ENCODE measurements at places on chromosomes 13 and 19. TPM values are rescaled to one million over a fixed set of nuclear protein-coding genes. Genes with fewer than 3 reads are reported as not detected.

GRCh38 chr19:42328854-42329253, 3.4 kb downstream of the MEGF8 start:
- DNase-seq: no peak
- H3K27ac ChIP-seq: no peak overlapping the region
- no peak overlapping the region for H3K4me3 ChIP-seq
- peaks cover 4% of the 10 kb centered on the region for H3K27me3 ChIP-seq
- peaks cover 4% of the 10 kb centered on the region for H3K4me1 ChIP-seq

Gene CYP2A13
- 0.78 TPM for total RNA-seq

- no peak for DNase-seq
- H3K36me3 ChIP-seq: no peaks in the 10 kb centered on the region
- H3K4me1 ChIP-seq: no peaks in the 10 kb centered on the region
- no peak overlapping the region for H3K4me3 ChIP-seq
These were observed 202.9 kb downstream of the USP12 start for GRCh38 chr13:26968431-26969341.

- no peaks in the 10 kb centered on the region for H3K4me1 ChIP-seq
- no peak overlapping the region for H3K27ac ChIP-seq
- no peak overlapping the region for H3K4me3 ChIP-seq
- no peak for DNase-seq
- no peaks in the 10 kb centered on the region for H3K27me3 ChIP-seq
These were observed 316.0 kb upstream of the MIR17HG start for GRCh38 chr13:91031508-91031907.

DNA sequence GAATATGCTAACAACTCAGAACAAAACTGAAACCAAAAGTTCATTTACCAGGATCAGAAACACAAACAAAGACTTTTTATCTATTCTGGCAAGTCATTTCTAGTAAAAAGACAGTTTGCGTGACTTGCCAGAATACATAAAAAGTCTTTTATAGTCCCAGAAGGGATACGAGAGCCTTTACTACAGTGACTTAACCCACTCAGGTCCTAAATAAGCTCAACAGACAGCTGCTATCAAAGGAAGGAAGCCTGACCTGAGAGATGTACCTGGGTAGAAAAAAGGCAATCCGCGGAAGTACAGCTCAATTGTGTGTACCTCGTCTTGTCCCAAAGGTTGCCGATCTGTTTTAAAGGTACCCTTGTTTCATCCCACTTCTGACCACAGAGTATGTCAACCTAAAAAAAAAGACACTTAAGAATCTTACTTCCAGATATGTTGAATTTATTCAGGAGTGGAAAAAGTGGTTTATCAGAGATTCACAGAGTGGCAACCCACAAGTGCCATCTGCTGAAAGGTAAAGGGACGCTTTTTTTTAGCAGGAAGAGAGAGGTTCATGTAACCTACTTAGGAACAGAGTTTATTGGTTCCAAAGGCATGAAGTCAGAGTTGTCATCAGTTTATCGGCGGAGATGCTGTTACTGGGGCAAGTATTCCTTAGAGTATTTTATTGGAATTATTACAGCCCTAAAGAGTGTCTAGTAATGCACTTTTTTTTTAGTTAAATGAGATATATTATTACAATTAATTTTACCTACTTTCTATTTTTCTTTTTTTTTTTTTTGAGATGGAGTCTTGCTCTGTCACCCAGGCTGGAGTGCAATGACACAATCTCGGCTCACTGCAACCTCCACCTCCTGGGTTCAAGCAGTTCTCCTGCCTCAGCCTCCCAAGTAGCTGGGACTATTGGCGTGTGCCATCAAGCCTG, 69.7 kb upstream of the C1QTNF9B start:
- no peak overlapping the region for H3K4me3 ChIP-seq
- no peak overlapping the region for H3K27ac ChIP-seq
- H3K36me3 ChIP-seq: no peaks in the 10 kb centered on the region

Gene SCEL
- total RNA-seq: not detected

DNA sequence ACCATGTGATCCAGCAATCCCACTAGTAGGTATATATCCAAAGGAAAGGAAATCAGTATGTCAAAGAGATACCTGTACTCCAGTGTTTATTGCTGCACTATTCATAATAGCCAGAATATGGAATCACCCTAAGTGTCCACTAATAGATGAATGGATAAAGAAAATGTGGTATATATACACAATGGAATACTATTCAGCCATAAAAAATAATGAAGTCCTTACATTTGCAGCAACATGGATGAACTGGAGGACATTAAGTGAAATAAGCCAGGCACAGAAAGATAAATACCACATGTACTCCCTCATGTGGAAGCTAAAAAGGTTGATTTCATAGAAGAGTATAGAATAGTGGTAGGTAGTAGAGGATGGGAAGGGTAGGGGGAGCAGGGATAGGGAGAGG, 23.5 kb downstream of the BORA start:
- no peak overlapping the region for H3K27ac ChIP-seq
- no peak for DNase-seq
- no peaks in the 10 kb centered on the region for H3K4me1 ChIP-seq
- no peaks in the 10 kb centered on the region for H3K27me3 ChIP-seq
- peaks cover 6% of the 10 kb centered on the region for H3K36me3 ChIP-seq
- H3K4me3 ChIP-seq: no peak overlapping the region

GRCh38 chr19:17404621-17405249, 695 bp downstream of the BST2 start:
- H3K27ac ChIP-seq: peak overlapping the region; percentile 81
- no peaks in the 10 kb centered on the region for H3K36me3 ChIP-seq
- H3K4me1 ChIP-seq: peaks cover 8% of the 10 kb centered on the region
- no peak for DNase-seq

DNA sequence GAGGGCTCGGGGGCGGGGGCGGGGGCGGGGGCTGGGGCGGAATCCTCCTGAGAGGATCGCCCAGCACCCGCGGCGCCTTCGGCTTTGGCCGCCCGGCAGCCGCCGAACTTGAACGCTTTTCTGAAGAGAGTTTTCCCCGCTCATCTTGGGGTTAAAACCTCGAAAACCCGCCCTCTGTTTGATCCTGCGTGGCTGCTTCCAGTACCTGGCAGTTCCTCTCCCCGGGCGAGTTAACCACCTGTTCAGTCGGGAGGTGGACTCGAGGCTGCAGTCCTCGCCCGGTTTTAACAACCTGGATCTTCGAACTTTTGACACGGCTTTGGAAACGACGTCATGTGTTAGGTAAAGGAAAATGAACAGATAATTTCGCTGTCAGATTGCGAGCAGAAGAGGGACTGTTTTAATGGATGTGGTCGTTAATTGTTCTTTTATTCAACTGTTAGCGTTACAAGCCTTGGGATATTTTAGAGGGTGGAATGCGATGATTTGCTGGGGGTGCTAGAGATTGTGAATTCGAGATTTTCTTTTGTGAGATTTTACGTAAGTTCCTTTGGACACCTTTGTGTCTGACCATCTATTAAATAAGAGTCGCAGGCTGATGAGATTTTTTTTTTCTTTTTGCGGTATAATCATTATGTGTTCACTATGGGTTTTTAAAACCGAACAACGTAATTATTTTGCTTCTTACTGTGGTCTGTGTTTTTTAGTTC, 1.0 kb downstream of the FNDC3A start:
- H3K27me3 ChIP-seq: no peaks in the 10 kb centered on the region
- no peak for DNase-seq
- H3K36me3 ChIP-seq: no peaks in the 10 kb centered on the region
- peaks cover 5% of the 10 kb centered on the region for H3K4me1 ChIP-seq

- H3K36me3 ChIP-seq: no peaks in the 10 kb centered on the region
- H3K27me3 ChIP-seq: no peaks in the 10 kb centered on the region
- no peak for DNase-seq
- no peak overlapping the region for H3K27ac ChIP-seq
- H3K4me1 ChIP-seq: no peaks in the 10 kb centered on the region
These were observed 26.0 kb upstream of the SLC7A10 start for GRCh38 chr19:33251526-33252090.

Gene TEX101
- not detected for total RNA-seq

Gene ERICH4
- total RNA-seq: not detected

DNA sequence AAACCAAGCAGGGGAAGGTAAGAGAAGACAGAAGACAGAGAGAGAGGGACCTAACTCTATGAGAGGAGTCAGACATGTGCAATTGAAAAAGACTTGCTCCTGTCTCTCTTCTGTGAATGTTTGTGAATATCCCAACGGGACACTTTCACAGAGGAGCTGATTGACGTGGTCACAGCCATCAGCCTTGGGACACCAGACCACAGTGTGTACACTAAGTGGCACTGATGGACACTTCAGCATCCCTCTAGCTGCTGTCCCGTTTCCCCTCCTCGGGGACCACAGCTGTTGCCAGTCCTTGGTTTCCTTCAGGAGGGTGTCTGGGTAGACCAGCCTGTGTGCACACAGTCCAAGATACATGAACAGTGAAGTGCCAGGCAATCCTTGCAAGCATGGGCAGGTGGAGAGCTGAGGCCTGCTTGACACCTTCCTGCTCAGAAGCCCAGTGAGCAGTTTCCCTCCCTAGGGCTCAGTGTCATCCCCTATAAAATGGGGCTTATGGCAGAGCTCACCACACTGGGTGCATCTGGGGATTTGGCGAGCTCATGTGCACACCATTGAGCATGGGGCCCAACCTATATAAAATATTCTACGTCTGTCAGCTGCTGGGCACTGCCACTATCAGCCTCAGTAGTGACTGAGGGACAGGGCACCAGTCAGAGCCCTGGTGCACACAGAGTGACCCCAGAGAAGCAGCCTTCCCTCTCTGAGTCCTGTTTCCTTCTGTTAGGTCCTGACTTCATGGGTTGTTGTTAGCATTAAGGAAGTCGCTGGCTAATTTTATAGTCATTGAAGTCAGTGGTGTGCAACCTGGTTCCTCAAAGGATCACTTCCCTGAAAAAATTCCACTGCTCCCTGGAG, 4.3 kb upstream of the USF2 start:
- no peaks in the 10 kb centered on the region for H3K4me1 ChIP-seq
- no peak for DNase-seq
- H3K4me3 ChIP-seq: no peak overlapping the region
- H3K36me3 ChIP-seq: peaks cover 45% of the 10 kb centered on the region

DNA sequence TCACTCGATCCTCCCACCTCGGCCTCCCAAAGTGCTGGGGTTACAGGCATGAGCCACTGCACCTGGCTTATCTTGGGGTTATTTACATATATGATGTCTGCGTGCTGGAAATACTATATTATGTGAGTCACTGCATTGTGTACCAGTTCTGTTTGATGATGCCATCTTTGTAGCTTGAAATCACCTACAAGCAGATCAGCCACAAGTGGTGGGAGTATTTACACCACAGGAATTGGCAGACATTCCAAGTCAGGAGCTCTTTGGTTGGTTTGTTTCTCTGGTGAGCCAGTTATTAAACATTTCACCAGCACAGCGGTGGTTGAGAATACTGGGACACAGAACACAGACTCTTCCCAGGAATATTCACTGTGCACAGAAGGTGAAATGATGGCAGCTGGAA, 4.5 kb upstream of the TIMM44 start:
- DNase-seq: no peak
- no peaks in the 10 kb centered on the region for H3K4me1 ChIP-seq
- H3K27me3 ChIP-seq: no peaks in the 10 kb centered on the region
- no peak overlapping the region for H3K4me3 ChIP-seq
- H3K36me3 ChIP-seq: no peaks in the 10 kb centered on the region
- H3K27ac ChIP-seq: no peak overlapping the region

Gene KIR2DL1
- total RNA-seq: not detected

DNA sequence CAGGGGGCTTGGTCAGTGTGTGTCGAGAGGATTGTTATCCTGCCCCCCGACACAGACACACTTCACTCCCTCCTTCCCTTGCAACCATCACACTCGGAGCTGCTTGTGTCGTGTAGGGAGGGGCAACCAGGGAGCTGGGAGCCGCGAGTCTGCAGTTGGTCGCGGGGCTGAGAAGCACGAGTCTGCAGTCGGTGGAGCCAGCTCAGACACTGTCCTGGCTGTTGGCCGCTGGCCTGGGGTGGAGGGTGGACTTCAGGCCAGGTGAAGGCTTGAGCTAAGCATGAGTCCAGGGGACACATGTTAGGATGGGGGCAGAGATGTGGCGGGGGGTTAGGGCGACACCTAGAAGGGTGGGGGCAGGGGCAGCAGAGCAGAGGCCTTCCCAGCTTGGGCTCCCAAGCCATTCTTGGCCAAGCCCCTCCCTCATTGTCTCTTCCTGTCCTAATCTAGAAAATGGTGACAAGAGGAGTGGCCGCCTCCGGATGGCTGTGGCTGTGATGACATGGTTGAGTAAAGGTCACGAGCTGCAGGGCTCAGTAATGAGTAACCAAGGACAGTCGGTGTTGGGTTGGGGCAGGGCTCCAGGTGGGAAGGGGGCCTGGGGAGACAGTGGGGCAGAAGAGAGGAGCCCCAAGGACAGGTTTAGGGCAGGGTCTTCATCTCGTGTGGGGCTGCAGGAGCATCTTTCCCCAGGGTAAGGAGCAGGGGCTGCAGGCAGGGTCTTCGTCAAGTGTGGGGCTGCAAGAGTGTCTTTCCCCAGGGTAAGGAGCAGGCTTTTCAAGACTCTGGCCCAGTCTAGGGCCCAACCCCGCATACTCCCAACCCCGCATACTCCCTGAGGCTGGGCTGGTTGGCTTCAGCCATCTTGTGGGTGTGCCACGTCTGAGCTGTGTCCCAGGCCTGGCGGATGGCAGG, 8.6 kb downstream of the PPP5C start:
- H3K36me3 ChIP-seq: peaks cover 32% of the 10 kb centered on the region
- no peaks in the 10 kb centered on the region for H3K27me3 ChIP-seq
- H3K4me1 ChIP-seq: no peaks in the 10 kb centered on the region
- no peak overlapping the region for H3K4me3 ChIP-seq
- no peak for DNase-seq
- no peak overlapping the region for H3K27ac ChIP-seq

DNA sequence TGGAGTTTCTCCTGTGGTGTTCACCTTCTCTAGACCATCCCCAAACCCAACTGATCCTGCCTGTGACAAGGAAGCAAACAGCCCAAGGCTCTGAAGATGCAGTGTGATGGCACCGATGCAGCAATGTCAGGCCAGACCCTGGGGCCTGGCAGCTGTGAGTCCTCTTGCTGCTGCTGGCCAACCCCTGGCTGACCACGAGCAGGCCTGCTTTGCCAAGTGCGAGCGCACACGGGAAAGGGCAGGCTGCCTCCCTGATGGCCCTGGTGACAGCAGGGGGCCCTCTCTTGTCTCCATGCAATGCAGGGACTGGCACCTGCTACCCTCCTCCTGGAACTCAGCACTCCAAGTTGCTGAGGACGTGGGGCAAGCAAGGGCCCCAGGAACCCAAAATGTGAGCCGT, 5.4 kb upstream of the VSTM2B start:
- H3K4me3 ChIP-seq: no peak overlapping the region
- peaks cover 17% of the 10 kb centered on the region for H3K27me3 ChIP-seq
- H3K36me3 ChIP-seq: no peaks in the 10 kb centered on the region
- no peak overlapping the region for H3K27ac ChIP-seq
- DNase-seq: no peak
- H3K4me1 ChIP-seq: peaks cover 3% of the 10 kb centered on the region

DNA sequence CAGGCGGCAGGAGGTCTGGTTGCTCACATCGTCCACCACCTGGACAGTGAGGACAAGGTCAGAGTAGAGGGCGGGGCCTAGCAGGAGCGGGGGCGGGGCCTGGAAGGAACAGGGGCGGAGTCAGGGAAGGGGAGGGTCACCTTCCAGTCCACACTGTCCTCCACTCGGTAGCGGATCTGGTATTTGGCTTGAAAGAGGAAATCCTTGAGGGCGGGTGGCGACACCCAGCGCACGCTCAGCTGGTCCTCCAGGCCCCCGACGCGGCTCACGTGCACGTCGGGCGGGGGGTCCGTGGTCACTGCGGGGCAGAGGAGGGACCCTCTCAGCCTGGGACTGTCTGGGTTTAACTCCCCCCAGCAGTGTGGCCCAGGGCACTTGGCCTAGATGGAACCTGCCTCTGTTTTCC, 8.2 kb downstream of the REX1BD start:
- H3K36me3 ChIP-seq: no peaks in the 10 kb centered on the region
- H3K4me1 ChIP-seq: peaks cover 31% of the 10 kb centered on the region
- no peak overlapping the region for H3K27ac ChIP-seq
- H3K27me3 ChIP-seq: no peaks in the 10 kb centered on the region
- DNase-seq: peak; percentile 91

Measured in H1 (cell line).